ENCODE measurements at places on chromosomes 7 and 10. TPM values are rescaled to one million over a fixed set of nuclear protein-coding genes. Genes with fewer than 3 reads are reported as not detected.

Gene HMX2
- total RNA-seq, result not detected

Gene OR2A2
- not detected for total RNA-seq

Gene DIP2C
- 1.6 TPM for total RNA-seq

Gene MOGAT3
- 0.18 TPM for total RNA-seq

Gene SNX10
- 22.9 TPM for total RNA-seq

Gene CLDN3
- not detected for total RNA-seq

Gene CLRN3
- not detected for total RNA-seq

Gene C7orf33
- not detected for total RNA-seq

Gene BMPER
- not detected for total RNA-seq

Gene LRRC18
- total RNA-seq, result not detected

Gene CALY
- not detected for total RNA-seq

Gene COL1A2
- not detected for total RNA-seq

Gene ZPBP
- total RNA-seq, result not detected

Gene FAM221A
- total RNA-seq, result 5.3 TPM

Gene MBLAC1
- total RNA-seq, result 3.0 TPM

Gene CALHM1
- 0.29 TPM for total RNA-seq

Gene SPDYE2B
- not detected for total RNA-seq

Gene PPP1R17
- total RNA-seq, result not detected
